Common myeloid progenitor, CD34-positive (primary cell): ENCODE measurements at places on chromosomes 2 and 18.
A peak's percentile ranks its signal among the peaks of the same experiment; 100 is the strongest.

DNA sequence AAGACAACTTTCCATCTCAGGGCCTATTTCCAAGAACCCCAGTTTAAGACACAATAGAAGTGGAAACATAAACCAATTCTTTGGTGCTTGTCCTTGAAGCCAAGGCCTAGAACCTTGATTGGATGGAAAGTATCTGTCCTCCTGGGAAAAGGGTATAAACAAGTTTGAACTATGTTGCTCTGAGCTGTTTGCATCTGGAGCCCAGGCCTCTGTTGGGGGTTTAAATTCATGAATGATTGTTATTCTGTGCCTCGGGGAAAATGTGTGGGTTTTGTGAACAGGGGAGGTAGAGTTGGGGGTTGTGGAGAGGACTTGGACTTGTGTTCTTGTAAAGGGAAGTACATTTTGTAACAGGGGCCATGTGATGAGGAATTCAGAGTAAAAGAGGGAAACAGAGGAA, 406.1 kb downstream of the SLC4A3 start:
- H3K27ac ChIP-seq: no peak overlapping the region
- H3K36me3 ChIP-seq: no peaks in the 10 kb centered on the region
- H3K27me3 ChIP-seq: no peaks in the 10 kb centered on the region
- no peak overlapping the region for H3K4me3 ChIP-seq

GRCh38 chr2:181662287-181662686, 5.4 kb upstream of the CERKL start:
- H3K4me1 ChIP-seq: no peaks in the 10 kb centered on the region
- no peak overlapping the region for H3K27ac ChIP-seq
- DNase-seq: no peak
- no peaks in the 10 kb centered on the region for H3K36me3 ChIP-seq

GRCh38 chr2:109061736-109062135, 67.3 kb upstream of the SH3RF3 start:
- DNase-seq: no peak
- no peak overlapping the region for H3K4me3 ChIP-seq
- peaks cover 23% of the 10 kb centered on the region for H3K4me1 ChIP-seq
- H3K36me3 ChIP-seq: no peaks in the 10 kb centered on the region

- H3K4me1 ChIP-seq: no peaks in the 10 kb centered on the region
- H3K4me3 ChIP-seq: no peak overlapping the region
- H3K36me3 ChIP-seq: no peaks in the 10 kb centered on the region
- no peaks in the 10 kb centered on the region for H3K27me3 ChIP-seq
These were observed 287.2 kb downstream of the CDH19 start for GRCh38 chr18:66316701-66317100.

DNA sequence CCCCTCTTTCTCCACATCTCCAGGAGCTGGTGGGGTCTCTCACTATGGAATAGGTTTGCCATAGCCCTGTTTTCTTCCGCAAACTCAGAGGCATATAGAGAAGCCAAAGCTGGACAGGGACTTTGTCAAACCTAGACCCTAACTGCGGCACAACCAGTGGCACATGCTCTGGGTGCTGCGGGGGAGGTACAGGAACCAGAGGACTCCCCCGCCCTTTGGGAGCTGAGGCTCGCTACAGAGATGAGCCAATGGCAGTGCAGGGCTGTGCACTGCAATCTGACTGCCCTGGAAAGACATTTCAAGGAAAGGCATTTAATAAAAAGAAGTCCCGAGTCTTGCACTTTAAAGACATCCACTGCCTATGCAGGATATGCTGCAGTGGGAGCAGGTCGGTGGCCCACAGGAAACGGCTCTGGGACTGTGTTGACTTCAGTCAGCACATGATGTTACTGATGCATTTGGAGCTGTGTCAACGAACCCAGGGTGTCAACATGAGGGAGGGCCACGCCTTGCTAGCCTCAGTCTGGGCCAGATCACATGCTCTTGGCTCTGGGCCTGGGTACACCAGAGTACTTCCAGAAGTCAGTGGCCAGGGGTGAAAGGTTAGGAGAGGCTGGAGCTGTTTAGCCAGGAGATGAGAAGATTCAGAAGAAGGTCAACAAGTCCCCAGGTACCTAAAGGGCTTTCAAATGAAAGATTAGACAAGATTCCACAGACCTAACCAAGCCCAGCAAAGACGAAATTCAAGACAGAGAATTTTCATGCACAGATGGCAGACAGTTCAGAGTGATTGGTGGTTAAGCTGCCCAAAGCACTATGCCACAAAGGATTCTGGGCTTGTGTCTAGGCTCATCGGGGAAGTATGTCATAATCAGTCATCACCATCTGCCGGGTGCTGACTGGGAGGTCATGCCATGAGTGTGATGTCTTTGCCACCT, 8.2 kb downstream of the SLC35F6 start:
- peaks cover 53% of the 10 kb centered on the region for H3K4me1 ChIP-seq
- no peak overlapping the region for H3K4me3 ChIP-seq
- H3K27me3 ChIP-seq: no peaks in the 10 kb centered on the region
- H3K27ac ChIP-seq: no peak overlapping the region

GRCh38 chr2:215712219-215712868, 276.5 kb upstream of the FN1 start:
- DNase-seq: no peak
- no peaks in the 10 kb centered on the region for H3K4me1 ChIP-seq
- no peaks in the 10 kb centered on the region for H3K27me3 ChIP-seq
- H3K4me3 ChIP-seq: no peak overlapping the region
- H3K27ac ChIP-seq: no peak overlapping the region
- H3K36me3 ChIP-seq: no peaks in the 10 kb centered on the region

GRCh38 chr2:12126318-12126717, 379.9 kb downstream of the LPIN1 start:
- H3K36me3 ChIP-seq: no peaks in the 10 kb centered on the region
- H3K4me3 ChIP-seq: no peak overlapping the region
- H3K4me1 ChIP-seq: peaks cover 6% of the 10 kb centered on the region
- H3K27me3 ChIP-seq: no peaks in the 10 kb centered on the region

DNA sequence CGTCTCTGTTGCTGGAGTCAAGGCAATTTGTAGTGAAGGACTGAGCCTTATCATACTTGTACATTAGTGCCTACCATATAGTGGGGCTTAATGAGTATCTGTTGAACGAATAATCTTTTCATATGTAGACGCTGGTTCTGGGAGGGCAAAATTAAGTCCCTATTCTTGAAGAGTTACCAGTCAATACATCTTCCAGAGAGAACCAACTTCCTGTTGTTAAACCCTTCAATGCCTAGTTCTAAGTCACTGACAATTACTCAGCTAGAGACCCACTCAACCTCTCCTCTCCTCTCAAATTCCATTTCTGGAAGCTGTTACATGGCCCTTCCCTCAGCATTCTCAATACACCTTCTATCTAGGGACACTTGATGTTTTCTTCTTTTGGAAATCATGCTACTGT, 1.1 kb upstream of the MOB4 start:
- DNase-seq: peak; percentile 39
- no peaks in the 10 kb centered on the region for H3K27me3 ChIP-seq
- H3K4me3 ChIP-seq: peak overlapping the region; percentile 98
- H3K4me1 ChIP-seq: peaks cover 23% of the 10 kb centered on the region

GRCh38 chr2:44974064-44974715, 32.7 kb downstream of the SIX3 start:
- no peak overlapping the region for H3K4me3 ChIP-seq
- H3K4me1 ChIP-seq: no peaks in the 10 kb centered on the region
- no peak for DNase-seq
- no peaks in the 10 kb centered on the region for H3K27me3 ChIP-seq
- H3K36me3 ChIP-seq: no peaks in the 10 kb centered on the region

GRCh38 chr2:168731616-168732015, 70.8 kb upstream of the NOSTRIN start:
- peak; percentile 33 for DNase-seq
- no peaks in the 10 kb centered on the region for H3K4me1 ChIP-seq
- H3K27ac ChIP-seq: no peak overlapping the region
- H3K27me3 ChIP-seq: no peaks in the 10 kb centered on the region
- no peak overlapping the region for H3K4me3 ChIP-seq

DNA sequence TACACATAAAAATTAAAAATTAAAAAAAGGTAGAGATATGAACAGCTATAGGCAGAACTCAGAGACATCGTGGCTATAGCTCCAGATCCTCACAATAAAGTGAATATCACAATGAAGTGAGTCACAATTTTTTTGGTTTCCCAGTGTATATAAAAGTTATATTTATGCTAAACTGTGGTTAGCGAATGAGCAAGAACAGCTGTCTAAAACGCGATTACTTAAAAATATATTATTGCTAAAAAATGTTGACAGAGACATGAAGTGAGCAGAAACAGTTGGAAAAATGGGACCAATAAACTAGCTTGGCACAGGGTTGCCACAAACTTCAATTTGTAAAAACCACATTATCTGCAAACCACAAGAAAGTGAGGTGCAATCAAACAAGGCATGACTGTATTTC, 551.7 kb upstream of the NETO1 start:
- H3K27ac ChIP-seq: no peak overlapping the region
- H3K4me1 ChIP-seq: no peaks in the 10 kb centered on the region
- DNase-seq: no peak
- no peaks in the 10 kb centered on the region for H3K27me3 ChIP-seq

DNA sequence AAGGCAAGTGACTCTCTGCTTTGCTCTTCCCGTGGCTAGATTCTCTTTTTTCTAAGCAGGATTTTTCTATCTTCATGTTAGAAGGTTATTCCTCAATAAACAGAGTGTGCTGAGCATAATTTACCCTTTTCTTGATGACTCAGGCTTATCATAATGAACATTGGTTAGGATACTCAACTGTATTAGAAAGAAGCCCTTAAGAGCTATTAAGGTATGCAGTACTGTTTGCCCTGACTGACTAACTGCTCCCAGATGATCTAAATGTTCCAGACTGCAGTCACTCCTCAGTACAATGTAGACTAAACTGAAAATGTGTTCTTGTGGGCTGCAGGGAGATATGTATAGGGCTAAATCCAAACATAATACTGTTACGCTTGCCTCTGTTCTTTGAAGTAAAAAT, 687.8 kb downstream of the NUP35 start:
- no peaks in the 10 kb centered on the region for H3K4me1 ChIP-seq
- DNase-seq: no peak
- H3K27ac ChIP-seq: no peak overlapping the region
- no peak overlapping the region for H3K4me3 ChIP-seq
- H3K27me3 ChIP-seq: no peaks in the 10 kb centered on the region

DNA sequence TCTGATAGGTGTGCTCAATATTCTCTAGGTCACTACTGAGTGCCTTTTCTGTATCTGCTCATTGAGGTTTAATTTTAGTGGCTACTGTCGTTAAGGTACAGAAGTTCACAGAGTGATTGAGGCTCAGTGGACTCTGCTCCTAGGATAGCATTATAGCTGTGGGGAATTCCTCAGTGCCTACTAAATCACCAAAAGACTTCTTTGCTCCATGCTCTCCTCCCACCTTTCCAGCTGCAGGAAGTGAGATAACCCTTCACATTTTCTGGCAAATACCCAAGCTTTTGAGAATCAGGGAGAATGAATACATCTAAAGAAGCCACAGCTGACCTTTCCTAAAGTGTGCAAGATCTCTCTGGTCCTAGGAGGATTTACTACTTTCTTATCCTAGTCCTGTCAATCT, 95.2 kb upstream of the FSIP2 start:
- no peaks in the 10 kb centered on the region for H3K27me3 ChIP-seq
- DNase-seq: no peak
- no peaks in the 10 kb centered on the region for H3K36me3 ChIP-seq
- H3K4me1 ChIP-seq: no peaks in the 10 kb centered on the region

DNA sequence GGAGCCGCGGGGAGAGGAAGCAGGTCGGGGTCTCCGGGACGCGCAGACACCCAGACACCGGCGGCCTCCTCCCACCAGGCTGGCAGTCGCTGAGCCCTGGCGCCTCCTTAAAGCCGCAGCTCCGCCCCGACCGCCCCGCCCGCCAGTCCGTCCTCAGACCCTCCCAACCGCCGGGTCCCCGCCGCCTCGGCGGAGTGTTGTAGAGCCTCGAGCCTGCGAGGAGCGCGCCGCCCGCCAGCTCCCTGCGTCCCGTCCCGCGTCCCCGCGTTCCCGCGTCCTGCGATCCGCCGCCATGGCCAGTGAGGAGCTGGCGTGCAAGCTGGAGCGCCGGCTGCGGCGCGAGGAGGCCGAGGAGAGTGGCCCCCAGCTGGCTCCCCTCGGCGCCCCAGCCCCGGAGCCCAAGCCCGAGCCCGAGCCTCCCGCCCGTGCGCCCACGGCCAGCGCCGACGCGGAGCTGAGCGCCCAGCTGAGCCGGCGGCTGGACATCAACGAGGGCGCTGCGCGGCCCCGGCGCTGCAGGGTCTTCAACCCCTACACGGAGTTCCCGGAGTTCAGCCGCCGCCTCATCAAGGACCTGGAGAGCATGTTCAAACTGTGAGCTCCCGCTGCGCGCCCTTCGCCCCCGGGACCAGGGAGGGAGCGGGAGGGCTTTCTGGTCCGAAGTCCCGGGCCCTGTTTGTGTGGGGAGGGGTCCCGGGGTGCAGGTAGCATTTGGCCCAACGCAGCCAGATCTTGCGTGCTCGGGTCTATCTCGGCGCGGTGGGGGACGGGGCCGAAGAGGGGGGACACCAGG, at the start of gene EFHD1:
EFHD1 (plus strand) TSS at position 192 of the 793 bp plus-strand sequence; CDS start at position 293, 101 bp downstream.
- peaks cover 19% of the 10 kb centered on the region for H3K4me1 ChIP-seq
- peaks cover 76% of the 10 kb centered on the region for H3K27me3 ChIP-seq
- DNase-seq: peak; percentile 55
- no peak within 1 kb of the TSS for H3K27ac ChIP-seq
- H3K36me3 ChIP-seq: no peaks in the 10 kb centered on the region

DNA sequence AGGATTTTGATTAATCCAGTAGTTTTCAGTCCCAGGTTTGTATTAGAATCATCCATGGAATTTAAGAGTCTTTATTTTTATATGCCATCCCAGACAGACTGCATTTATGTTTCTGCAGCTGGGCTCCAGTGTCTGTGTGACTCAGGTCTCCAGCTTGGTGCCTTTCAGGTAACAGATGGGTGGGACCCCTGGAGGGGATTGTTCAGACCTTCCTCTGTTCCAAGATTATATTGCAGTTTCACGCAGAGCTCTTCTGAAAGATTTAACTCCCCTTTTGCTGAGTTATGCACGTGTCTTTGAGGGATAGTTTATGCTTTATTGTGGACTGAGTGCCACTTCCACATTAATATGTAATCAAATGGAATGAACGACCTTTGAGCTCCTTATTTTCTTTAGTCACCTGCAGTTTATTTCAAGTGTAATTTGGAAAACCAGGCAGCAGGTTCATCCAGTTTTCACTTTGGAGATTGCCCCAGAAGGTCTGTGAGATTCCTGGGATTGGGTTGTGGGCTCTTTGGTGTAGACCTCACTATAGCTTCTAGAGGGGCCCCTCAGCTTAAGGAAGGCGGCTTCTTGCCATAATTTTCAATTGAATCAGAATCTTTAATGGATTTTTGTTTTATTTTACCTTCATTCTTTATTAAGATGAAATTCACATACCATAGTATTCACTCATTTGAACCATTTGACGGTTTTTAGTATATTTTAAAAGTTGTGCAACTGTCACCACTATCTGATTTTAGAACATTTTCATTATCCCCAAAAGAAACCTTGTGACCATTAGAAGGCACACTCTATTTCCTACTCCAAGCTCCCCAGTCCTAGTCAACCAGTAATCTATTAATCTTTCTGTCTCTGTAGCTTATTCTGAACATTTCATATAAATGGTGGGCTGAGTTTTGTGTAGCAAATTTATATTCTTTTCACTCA, 135.0 kb downstream of the WDSUB1 start:
- no peak overlapping the region for H3K4me3 ChIP-seq
- H3K36me3 ChIP-seq: peaks cover 2% of the 10 kb centered on the region
- H3K27me3 ChIP-seq: no peaks in the 10 kb centered on the region
- peaks cover 33% of the 10 kb centered on the region for H3K4me1 ChIP-seq
- no peak overlapping the region for H3K27ac ChIP-seq

GRCh38 chr18:8856212-8856611, 150.9 kb downstream of the MTCL1 start:
- no peaks in the 10 kb centered on the region for H3K4me1 ChIP-seq
- no peaks in the 10 kb centered on the region for H3K27me3 ChIP-seq
- H3K36me3 ChIP-seq: no peaks in the 10 kb centered on the region
- H3K27ac ChIP-seq: no peak overlapping the region
- H3K4me3 ChIP-seq: no peak overlapping the region
